ENCODE measurements at places on chromosomes 5 and 9.

GRCh38 chr5:160269017-160269416 is 39.7 kb downstream of the FABP6 start:
- DNase-seq: no peak

- no peak for DNase-seq
Observed at GRCh38 chr5:1807451-1808185, 6.4 kb downstream of the NDUFS6 start.

GRCh38 chr5:14781106-14781505 is 90.5 kb downstream of the ANKH start:
- DNase-seq: no peak

- no peak for DNase-seq
Observed at GRCh38 chr9:77798140-77798539, 150.0 kb upstream of the GNA14 start.

GRCh38 chr5:176389135-176390123 is 878 bp downstream of the HIGD2A start:
- DNase-seq: no peak

GRCh38 chr5:176875783-176876505 is 23.2 kb downstream of the HK3 start:
- DNase-seq: no peak

DNA sequence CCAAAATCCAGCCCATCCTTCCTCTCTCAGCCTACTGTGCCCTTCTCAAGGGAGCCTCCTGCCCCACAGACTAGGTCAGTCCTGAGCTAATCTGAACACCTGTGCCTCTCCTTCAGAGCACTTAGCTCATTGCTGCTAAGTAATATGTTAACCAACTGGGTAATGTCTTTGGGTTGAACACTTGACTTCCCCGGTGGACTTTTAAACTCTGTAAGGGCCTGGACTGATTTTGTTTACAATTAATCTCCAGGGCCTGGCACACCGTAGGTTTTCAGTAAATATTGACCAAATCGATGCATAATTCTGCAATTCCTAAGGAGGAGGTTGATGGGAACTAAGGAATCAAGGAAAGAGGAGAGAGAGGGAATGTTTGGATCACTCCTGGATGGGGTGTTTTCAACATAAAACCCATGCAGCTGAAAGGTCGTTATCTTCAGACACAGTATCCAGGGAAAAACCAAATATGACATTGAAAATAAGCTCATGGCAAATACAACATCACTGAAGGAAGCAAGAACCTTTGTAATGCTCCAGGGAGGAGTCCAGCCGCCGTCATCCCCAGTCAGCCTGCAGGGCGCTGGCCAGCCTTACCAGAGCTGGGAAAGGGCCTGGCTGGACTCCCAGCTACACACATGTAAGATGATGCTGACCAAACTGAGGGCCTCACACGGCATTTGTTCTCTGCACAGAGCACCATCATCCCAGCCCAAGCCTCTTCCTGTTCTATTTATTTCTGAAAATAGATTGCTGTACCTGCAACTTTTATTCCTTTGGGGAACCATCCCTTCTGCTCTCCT is 166.3 kb downstream of the C5orf15 start:
- DNase-seq: no peak

DNA sequence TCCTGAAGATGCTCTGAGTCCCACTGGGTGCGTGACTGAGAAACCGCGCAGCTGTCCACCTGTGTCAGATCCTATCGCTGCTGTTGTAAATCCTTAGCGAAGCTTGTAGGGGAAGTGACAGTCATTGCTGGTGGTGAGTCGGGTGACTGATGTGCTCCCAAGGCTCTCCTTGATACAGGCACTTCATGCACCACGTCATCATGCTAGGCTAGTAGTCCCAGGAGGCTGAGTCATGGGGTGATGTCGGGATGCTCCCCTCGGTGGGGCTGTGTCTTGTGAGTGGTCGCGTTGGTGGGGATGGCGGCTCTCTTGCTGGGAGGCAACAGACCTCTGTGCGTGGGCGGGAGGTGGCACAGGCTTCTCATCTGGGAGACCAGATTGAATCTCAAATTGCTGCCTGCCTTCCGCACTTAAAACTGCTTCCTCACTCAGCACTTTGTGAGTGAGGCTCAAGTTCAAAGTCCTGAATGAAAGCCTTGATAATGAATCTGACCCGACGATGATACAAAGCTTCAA is 84.7 kb downstream of the CSNK1A1 start:
- no peak for DNase-seq

- no peak for DNase-seq
Observed at GRCh38 chr9:14351221-14351836, 37.4 kb upstream of the NFIB start.

- no peak for DNase-seq
Observed at GRCh38 chr9:136613824-136614371, 48.8 kb upstream of the EGFL7 start.

DNA sequence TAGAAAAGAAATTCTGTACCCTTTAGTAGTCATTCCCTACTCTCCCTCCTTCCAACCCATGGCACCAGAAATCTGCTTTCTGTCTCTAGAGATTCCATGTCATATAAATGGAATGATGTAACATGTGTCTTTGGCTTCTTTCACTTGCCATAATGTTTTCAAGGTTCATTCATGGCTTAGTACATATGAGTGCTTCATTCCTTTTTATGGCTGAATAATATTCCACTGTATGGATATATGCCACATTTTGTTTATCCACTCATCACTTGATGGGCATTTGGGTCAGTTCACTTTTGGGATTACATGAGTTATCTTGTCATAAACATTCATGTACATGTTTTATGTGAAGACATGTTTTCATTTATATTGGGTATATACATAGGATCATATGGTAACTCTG is 19.4 kb downstream of the POLR3G start:
- DNase-seq: no peak

GRCh38 chr5:139823757-139824355 is 28.2 kb downstream of the PSD2 start:
- DNase-seq: no peak

- no peak for DNase-seq
Observed at GRCh38 chr9:17622749-17623148, 43.9 kb downstream of the SH3GL2 start.

- no peak for DNase-seq
Observed at GRCh38 chr5:167561796-167562195, 729.6 kb upstream of the WWC1 start.

- DNase-seq: no peak
Observed at GRCh38 chr5:27437594-27438200, 399.3 kb upstream of the CDH9 start.

DNA sequence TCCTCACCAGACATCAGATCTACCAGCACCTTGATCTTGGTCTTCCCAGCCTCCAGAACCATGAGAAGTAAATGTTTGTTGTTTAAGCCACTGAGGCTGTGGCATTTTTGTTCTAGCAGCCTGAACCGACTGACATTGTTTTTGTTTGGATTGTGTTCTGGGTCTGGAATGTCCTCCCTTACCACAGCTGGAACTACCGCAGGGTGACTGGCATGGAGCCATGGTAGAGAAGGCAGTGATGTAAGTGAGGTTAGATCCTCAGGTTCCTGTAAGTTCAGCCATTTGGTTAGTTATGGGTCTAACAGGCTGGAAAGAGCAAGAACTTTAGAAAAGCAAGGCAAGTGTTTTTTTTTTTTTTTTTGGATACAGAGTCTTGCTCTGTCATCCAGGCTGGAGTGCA is 209.3 kb downstream of the DAB2IP start:
- DNase-seq: no peak

GRCh38 chr9:127316586-127317323 is 52.2 kb downstream of the GARNL3 start:
- no peak for DNase-seq

- no peak for DNase-seq
Observed at GRCh38 chr5:130890610-130891009, 274.4 kb downstream of the HINT1 start.

GRCh38 chr5:916441-917293 is 24.0 kb downstream of the TRIP13 start:
- DNase-seq: no peak

DNA sequence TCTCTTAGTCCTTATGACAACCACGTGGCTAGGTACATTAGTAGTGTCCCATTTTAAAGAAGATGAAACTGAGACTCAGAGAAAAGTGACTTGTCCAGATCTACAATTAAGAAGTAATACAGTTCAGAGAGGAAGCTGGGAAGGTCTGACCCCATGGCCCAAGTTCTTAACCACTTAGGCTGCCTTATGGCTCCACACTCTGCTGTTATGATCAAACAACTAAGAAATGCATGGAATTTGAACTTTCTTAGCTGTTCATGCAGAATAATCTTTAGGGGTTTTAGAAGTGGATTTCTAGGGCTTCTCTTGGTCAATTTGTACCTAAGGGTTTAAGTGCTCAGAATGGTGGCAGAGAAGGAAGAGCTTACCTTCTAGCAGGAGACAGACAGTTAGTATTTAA is 128.0 kb upstream of the MSX2 start:
- peak; percentile 27 for DNase-seq

DNA sequence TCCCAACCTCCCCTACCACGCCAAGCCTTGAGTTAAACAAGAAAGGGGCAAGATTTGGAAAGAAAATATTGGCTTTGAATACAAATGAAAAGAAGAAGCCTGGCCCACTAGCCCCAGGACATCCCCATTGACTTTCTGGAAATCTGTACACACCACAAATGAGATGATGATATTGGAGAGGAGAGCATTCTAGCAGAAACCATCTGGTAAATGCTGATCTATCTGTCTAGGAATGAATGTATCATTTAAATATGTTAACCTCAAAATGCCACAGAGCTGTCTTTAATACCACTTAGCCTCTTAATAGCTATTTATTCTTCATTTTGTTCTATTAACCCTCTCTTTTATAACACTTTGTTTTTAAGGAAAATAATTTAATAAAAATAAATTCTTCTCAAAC is 270.2 kb upstream of the PDE4D start:
- no peak for DNase-seq

- DNase-seq: no peak
Observed at GRCh38 chr9:126763130-126763764, 41.6 kb upstream of the ZBTB43 start.

DNA sequence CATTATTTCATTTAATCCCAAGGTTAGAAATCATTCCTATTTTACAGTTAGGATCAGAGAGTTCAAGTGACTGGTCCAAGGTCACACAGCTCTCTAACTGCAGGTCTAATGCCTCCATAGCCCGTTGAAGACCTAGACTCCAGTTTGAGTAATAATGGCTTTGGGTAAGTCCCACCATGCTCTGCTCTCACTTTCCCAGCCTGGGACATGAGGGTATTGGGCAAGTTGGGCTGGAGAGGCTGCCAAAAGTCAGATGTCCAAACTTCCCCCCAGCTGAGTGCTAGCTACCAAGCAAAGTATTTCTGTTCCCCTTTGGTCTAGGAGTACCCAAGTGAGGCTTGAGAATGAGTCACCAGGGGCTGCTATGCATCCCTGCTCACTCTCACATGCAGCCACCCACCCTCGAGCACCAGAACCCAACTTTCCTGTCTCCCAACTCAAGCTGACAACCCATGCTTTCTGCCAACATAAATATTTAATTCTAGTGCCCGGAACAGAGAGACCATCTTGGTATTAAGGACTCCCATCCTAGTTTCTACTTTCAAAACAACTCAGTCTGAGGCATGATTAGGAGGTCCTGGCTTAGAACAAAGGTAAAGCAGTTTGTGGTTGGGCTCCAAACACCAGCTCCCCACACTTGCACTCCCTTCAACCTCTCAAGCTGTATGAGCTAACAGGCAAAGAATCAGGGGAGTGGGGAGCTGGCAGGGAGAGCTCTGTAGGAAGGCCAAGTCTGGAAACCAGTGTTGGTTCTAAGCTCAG is 236.5 kb upstream of the TRIM32 start:
- no peak for DNase-seq

- DNase-seq: no peak
Observed at GRCh38 chr9:112033237-112034215, 136.9 kb downstream of the UGCG start.

- DNase-seq: no peak
Observed at GRCh38 chr5:168611165-168611564, 32.0 kb upstream of the PANK3 start.

DNA sequence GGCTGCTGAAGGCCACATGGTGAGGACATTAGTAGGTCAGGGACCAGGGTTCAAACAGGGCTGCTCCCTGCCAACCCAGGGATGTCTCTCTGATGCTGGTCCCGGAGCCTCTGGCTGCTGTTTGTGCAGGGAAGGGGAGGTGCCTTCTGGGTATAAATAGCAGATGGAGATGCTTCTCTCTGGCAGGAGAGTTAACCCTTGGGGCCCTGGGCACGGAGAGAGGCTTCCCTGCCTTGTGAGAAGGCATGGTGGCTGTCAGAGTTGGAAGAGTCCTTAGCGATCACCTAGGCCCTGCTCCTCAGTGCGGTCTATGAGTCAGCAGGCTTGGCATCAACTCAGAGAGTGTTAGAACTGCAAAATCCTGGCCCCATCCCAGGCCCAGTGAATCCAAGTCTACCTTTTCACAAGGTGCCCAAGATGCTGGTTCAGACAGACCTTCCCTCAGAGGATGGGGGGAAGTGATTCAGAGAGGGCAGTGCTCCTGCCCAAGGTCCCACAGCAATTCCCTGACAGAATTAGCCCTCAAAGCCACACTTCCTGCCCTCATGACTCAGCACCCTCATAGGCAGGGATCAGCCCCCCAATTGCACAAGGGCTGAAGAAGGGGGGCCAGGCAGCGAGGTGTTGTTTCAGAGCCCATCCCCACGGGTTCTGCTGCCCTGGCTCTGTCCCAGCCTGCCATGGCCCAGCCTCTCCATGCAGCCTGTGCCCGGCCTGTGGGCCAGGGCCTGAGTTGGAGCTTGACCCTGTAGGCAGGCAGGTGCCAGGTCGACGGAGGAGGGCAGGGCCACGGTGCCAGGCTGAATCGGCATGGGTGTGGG is 25.6 kb downstream of the CAMK2A start:
- DNase-seq: peak; percentile 62

GRCh38 chr5:151196556-151197290 is 27.2 kb downstream of the CCDC69 start:
- DNase-seq: no peak

DNA sequence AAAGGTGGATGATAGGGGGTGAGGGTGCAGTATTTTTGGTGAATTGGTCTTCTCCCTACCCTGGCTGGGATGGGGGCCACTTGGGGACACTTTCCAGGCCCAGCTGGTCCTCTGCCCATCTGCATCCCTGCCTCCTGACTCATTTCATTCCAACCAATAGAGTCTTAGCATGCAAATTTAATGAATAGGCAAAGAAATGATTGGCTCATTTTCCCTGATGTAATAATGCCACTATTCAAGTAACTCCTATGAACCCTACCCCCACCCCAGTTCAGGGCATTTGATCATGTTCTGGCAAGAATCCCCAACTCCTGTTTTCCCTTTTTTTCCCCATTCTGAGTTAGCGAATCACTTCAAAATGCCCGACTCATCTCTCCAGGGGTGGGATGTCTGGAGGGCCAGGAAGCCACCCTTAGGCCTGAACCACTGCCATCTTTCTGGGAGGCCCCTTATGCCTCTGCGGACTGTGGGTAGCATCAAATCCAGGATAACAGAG is 56.7 kb downstream of the PCDH1 start:
- no peak for DNase-seq

GRCh38 chr5:41748631-41749030 is 121.6 kb downstream of the OXCT1 start:
- DNase-seq: no peak
